A375 (cell line): ENCODE measurements at places on chromosomes 3 and 15. TPM values are rescaled to one million over a fixed set of nuclear protein-coding genes. Genes with fewer than 3 reads are reported as not detected.

CPA3 gene
- not detected in 2 replicates for total RNA-seq

ADCY5 gene
- total RNA-seq, result 0.04 TPM in 1 of 2 replicates, not detected in the other

ROPN1 gene
- 3.0 and 3.6 TPM in 2 replicates for total RNA-seq

ZMYND10 gene
- 1.9 and 4.0 TPM in 2 replicates for total RNA-seq

SPINK8 gene
- not detected in 2 replicates for total RNA-seq

ISLR gene
- 0.08 TPM in 1 of 2 replicates, not detected in the other for total RNA-seq

ZIC1 gene
- 5.5 and 10.6 TPM in 2 replicates for total RNA-seq

TIPARP gene
- 57.6 and 60.6 TPM in 2 replicates for total RNA-seq

CFAP91 gene
- total RNA-seq, result 0.50 and 2.3 TPM in 2 replicates

C3orf85 gene
- not detected in 2 replicates for total RNA-seq

TRAT1 gene
- total RNA-seq, result not detected in 2 replicates

AGBL1 gene
- not detected in 2 replicates for total RNA-seq

GDPGP1 gene
- 5.1 and 5.9 TPM in 2 replicates for total RNA-seq

PLSCR2 gene
- not detected in 2 replicates for total RNA-seq

CEP152 gene
- 17.4 and 23.8 TPM in 2 replicates for total RNA-seq

AADACL2 gene
- total RNA-seq, result not detected in 2 replicates

LYZL4 gene
- total RNA-seq, result 0.34 TPM in 1 of 2 replicates, not detected in the other

LRRC3B gene
- not detected in 2 replicates for total RNA-seq

SLC22A13 gene
- total RNA-seq, result 0.26 and 0.29 TPM in 2 replicates

STRIT1 gene
- total RNA-seq, result not detected in 2 replicates

CRTAP gene
- total RNA-seq, result 185 and 194 TPM in 2 replicates

CCR9 gene
- total RNA-seq, result not detected in 2 replicates

PLA2G4F gene
- total RNA-seq, result not detected in 2 replicates

SLC9C1 gene
- 0.04 TPM in 1 of 2 replicates, not detected in the other for total RNA-seq

IL5RA gene
- not detected in 2 replicates for total RNA-seq

GOLGA6L7 gene
- not detected in 2 replicates for total RNA-seq

GP9 gene
- total RNA-seq, result not detected in 2 replicates
